ENCODE measurements at places on chromosomes 1 and 21.

- no peak for DNase-seq
Measured at GRCh38 chr1:65068202-65069010, 79.6 kb upstream of the AK4 start.

DNA sequence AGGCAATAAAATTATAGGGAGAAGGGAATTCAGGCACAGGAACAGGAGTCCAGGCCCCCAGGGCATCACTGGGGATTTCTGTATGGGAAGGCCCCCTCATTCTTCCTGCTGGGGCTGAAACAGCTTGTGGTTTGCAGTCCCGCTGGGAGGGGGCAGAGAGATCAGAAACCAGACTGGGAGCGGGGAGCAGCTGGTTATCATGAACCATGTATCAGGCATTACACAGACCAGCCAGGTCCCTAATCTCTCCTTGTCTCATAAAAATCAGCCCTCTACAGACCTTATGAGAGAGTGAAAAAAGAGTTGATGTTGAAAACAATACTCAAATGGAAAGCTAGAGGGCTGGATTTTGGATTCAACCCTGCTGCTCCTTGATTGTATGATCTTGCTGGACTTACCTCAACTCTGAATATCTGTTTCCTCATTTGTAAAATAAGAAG is 93.4 kb upstream of the F3 start:
- DNase-seq: no peak

DNA sequence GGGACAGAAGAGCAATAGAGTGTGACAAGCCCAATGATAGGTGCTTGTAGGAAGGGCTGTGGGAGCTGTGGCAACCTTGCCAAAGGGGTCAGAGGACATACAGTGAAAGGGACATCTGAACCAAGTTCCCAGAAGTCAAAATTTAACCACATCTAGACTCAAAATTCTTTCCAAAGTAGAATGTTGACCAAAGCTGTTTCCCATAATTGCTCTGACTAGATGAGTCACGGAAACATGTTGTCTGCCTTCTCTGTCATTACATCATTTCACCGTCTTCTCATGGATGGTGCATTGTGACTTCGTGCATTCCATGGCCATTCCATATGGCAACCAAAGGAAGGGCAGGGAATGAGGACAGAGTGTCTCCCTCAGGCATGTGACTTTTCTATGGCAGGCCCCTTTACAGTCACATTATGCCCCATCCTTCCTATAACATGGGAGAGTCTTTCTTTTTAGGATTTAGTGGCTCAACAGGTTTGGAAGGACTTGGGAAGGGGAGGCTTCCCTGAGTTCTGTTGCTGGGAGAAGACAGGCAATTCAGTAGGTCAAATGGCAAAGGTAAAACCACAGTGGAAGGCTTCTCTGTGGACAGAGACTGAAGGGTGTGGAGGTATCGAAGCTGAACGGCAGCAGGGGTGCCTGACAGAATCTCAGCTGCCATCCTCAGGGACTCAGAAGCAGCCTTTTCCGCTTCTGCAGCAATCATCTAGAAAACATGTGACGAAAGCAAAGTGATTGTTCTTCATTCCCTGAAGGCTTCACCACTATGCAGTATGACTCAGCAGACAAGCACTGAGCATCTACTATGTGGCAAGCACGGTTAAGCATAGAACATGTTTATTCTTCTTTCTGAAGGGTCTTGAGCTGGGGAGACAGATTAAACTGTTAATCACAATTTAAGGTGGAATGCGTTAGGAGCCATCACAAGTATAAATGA is 24.7 kb downstream of the NPHS2 start:
- peak; percentile 53 for DNase-seq

DNA sequence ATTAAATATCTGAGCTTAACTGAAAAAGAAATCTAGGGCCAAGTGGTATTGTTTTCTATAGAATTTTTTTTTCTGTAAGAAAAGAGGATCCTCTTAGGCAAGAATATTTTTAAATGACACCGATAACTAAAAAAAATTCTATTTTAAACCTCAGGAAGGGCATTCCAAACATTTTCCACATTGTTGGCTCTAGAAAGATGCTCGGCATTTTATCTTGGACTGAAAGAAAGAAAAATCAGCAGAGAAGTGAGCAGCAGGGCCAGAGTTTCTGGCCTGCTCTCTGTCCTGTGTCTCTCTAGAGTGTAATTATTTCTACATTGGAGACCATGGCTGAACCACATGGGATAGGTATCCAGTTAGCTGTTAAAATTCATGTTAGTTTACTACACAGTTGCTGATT is 192.5 kb upstream of the GREM2 start:
- DNase-seq: no peak

GRCh38 chr1:165877940-165878556 is 50.6 kb downstream of the UCK2 start:
- DNase-seq: no peak

DNA sequence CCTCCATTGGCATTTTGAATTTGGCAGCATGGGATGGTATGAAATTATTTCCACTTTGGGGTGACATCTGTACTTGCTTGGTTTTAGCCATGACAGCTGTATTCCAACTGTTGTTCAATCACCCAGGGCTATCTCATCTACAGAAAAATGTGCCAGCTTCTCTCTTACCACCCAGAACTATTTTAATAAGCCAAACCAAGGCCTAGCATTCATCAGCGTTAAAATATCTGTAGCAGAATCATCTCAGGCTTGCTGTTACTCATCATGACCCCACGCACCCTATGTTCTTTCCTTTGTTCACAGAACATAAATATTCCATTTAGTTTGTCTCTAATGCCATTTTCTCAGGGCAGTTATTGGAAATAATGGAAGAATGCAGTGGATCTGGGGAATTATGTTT is 49.8 kb downstream of the GIPC2 start:
- DNase-seq: no peak

GRCh38 chr1:228794173-228794572 is 58.9 kb downstream of the RHOU start:
- DNase-seq: no peak

- DNase-seq: no peak
Measured at GRCh38 chr1:37031429-37031828, 2.9 kb downstream of the GRIK3 start.

GRCh38 chr1:202630541-202630940 is 79.7 kb downstream of the SYT2 start:
- DNase-seq: no peak

DNA sequence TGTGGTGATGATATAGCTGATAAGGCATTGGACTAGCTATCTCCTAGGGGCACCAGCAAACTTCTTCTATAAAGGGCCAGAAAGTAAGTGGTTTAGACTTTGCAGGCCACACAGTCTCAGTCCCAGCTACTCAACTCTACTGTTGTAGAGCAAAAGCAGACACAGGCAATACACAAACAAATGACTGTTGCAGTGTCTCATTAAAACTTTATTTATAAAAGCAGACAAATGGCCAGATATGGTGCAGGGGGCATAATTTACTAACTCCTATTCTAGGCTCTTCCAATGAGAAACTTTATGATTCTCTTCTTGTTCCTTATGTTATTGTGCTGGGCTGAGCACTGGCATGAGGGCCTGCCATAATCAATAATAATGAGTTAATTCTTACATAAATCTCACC is 176.8 kb upstream of the POU3F1 start:
- DNase-seq: no peak

DNA sequence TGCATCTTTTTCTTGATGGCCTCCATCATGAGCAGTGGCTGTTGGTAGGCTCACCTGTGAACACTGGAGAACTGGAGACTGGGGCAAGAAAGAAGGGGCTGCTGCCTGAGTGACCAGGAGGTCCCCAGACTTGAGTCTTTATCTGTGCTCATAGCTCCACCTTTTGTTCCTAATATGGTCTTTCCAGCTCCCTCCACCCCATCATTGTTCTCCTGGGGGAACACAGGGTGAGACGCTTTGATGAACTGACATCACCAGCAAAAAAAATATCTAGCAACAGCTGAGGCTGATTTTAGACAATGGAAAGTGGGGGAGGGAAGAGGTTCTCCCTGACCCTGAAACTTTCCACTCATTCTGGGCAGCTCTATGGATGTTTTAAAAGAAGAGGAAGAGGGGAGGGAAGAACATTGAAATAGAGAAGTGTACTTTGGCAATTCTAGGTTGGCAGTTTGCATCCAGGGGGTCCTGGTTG is at the start of gene TPM3:
TPM3 (minus strand) TSS at position 111 of the 472 bp plus-strand sequence; CDS start at position 29, 82 bp downstream.
- peak; percentile 24 for DNase-seq

GRCh38 chr1:44707112-44707881 is 23.7 kb downstream of the RNU5D-1 start:
- no peak for DNase-seq

GRCh38 chr1:66360285-66360724 is 173.6 kb upstream of the SGIP1 start:
- DNase-seq: no peak

DNA sequence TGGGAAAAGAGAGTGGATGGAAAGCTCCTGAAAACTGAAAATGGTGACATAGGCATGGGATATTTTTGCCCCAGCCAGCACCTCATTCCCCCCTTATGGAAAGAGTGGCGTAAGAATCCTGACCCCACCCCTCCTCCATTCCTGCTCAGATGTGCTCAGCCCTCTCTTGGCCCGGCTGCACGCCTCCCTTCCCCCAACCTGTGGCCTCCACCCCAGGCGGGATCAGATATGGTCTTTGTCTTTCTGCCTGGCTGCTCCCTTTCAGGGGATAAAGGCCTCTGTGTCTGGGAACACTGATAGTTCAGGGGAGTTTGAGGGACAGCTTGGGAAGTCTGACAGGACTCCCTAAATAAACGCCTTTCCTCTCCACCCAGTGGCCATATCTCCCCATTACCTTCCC is 49.8 kb downstream of the KIRREL1 start:
- no peak for DNase-seq

GRCh38 chr1:109240158-109241152 is 8.9 kb upstream of the CELSR2 start:
- DNase-seq: no peak

DNA sequence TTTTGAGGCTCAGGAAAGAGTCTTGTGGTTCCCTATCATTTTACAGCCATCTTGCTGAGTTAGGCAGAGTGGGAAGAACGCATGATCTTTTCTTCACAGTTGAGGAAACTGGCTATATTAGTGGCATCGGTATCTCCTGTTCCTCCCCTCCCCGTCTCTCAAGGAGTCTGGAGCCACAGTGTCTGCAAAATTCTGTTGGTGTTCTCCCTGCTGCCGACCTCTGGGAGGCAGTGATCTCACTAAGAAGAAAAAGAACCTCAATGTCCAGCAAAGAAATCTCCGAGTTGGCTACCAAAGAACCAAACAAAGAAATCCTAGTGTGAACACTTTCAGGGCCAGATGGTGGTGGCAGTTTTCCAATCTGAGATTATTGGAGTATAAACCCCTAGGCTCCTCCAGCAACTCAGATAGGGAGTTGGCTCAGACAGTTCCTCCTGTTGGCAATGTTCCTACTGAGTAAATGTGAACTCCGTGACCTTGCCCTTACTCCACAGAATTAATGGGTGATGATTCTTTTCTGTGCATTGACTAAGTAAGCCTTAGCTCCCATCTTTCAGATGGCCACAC is 41.2 kb downstream of the PRAMEF20 start:
- DNase-seq: no peak

DNA sequence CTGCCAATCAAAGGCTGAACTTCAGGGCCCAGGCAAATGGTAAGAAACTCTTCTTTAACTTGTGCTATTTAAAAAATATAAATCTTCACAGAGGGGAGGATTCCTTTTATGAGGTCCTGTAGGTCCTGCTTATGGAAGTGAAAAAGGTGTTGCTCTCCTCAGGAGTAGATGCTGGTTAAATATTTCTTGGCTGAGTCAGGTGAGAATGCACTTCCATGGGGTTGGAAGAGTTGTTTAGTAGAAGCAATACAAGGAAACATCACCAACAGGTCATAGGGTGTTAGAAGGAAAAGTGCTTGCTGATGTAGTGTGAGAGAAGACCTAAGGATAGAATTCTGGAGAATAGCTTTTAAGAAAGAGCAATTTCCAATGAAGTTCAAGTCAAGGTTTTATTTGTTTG is 42.2 kb upstream of the ATP1A1 start:
- no peak for DNase-seq

DNA sequence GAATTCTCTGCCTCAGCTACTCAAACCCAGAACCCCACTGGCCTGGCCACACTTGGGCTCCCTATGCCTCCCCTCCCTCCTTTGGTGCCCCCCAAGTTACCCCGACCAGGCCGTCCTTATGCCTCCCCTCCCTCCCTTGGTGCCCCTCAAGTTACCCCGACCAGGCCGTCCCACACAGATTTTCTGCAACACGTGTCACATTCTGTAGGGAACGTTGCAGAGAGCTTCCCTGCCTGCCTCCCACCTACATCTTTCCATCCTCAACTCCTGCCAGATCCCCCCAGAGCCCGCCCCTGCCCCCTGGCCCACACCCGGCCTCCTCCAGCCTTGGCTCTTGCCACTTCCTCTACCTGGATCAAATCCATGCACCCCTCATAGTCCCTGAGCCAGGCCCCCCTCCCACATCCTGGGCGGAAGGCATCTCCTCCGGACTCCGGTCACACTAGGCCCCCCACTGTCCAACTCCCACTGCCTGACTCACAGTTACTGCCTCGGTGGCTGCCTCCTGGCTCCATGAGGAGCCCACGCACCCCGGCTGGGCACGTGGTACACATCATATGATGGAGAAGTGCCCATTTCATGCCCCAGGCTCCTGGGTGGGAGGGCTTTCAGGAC is 41.2 kb downstream of the KCNAB2 start:
- DNase-seq: no peak

DNA sequence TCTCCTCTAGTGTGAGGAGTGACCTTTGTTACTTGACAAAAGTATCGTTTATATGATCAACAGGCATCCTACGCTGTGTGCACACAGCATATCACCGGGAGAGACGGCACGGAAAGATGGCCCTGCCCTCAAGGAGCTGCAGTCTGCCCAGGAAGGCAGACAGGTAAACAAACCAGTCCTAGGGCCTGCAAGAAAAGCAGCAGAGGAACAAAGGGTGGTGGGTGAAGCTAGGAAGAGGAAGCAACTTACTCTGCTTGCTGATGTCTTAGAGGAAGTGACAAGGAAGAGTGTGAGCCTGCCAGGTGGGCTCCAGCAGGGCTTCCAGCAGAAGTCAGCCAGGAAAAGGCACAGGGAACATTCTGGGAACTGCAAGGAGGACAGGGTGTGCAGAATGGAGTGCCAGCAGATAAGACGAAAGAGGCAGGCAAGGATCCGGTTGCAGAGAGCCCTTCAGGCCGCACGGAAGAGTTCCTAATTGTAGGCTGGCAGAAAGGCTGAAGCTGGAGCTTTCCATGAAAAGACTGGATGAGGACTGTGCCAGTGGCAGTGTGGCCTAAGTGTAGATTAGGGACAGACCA is 106.7 kb downstream of the SLC45A1 start:
- peak; percentile 86 for DNase-seq

GRCh38 chr21:36976882-36977651 is 10.6 kb upstream of the HLCS start:
- DNase-seq: peak; percentile 88

DNA sequence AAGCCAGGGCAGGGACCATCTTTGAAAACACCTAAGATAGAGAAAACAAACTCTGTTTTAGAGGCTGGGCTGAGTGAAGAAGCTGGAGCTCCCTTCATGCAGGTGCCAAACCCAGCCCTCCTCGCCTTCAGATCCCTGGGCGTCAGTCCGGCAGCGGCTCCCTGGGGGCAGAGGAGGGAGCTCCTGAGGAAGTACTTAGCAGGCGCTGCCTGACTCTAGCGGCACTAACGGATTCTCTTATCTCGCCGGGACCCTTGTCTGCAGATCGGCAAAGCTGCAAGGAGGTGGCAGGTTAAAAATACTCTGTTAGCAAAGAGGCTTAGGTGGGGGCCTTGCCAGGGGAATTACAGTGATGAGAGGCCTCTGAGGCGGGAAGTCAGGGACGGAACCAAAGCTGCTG is 79.6 kb downstream of the PLXNA2 start:
- DNase-seq: no peak

GRCh38 chr1:98287626-98288025 is 366.8 kb upstream of the DPYD start:
- DNase-seq: no peak

- no peak for DNase-seq
Measured at GRCh38 chr1:1721201-1721600, 3.0 kb downstream of the CDK11A start.

GRCh38 chr1:196517193-196517592 is 91.0 kb downstream of the KCNT2 start:
- no peak for DNase-seq
